DMS53 (cell line): ENCODE measurements at places on chromosomes 2 and 18.

GRCh38 chr2:205959521-205959920 is 126.5 kb downstream of the INO80D start:
- DNase-seq, result no peak

DNA sequence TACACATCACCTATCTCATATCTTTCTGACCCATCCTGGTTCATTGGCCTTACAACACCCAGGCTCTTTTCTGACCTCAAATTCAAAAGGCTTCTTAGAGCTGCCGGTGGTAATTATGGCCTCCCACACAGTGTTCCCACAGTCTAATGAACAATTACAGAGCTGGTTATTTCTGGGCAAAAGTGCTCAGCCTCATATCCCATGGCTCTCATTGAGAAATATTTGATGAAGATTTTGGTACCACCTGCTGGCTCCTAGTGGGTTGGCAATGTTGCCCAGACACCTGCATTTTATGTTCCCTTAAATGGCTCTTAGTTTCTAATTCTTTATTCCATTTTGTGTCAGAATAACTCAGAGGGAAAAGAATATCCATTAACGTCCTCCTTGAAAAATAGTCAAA is 20.1 kb upstream of the SCYGR2 start:
- DNase-seq, result no peak

DNA sequence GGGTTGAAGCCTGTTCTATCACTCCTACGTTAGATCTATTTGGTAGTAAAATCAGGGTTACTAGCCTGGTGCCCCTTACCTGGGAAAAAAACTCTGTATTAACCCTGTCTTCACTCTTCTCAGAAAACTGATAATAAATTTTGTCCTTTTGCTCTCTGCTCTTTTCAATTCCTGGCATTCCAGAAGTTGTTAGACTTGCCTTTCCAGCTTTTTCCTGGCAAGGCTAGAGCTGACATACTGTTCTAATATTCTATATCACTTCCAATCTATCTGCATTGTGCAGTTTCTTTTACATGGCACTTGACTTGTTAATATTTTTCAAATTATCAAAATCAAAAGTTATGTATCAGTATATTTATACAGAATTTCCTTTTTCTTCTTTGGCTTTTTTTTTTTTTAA is 162.2 kb downstream of the FIGN start:
- DNase-seq, result no peak

DNA sequence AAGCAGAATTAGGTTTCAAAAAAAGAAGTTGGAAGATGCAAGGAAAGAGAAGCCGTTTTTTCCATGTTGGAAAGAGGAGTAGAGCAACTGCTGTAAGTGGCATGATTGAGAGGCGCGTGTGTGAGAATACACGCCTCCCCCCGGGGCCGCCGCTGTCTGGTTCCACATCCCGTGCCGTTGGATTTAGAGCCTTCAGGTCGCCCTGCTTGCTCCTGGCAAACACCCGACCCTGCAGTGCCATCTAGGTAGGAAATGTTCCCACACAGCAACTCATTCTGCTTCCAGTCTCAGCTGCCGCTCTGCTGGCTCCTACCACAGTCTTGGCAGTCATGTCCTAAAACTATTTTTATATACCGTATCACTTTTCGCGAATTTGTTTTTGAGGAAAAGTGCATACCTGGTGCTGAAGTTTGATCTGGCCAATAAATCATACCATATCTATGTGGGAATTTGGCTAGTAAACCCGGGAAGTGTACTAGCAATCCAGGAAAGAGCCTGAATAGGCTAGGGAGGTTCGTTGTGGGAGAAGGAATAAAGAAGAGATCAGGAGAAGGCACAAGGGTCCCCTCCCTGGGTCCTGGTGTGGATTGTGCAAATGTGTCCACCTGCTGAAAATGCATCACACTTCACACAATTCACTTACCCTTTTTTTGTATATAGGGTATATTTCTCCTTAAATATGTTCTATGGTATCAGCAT is 372.7 kb downstream of the FBXO15 start:
- peak; percentile 96 for DNase-seq

DNA sequence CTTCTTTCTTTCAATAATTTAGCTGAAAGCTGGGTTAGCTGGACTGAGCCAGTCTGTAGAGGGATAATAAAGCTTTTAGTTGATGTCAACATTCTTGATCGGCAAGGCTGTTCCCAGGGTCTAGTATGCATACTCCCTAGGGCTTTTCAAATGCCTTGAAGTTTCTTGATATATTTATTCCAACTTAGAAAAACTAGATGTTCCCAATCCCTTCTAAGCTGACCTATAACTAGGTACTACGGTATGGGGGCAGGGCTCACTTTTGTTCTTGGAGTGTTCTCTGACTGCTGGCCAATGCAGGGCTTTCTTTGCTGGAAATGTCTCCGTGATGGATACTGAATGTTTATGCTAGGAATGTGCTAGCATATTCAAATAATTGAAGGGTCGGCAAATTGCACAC is 258.6 kb upstream of the TANK start:
- DNase-seq, result no peak

GRCh38 chr2:172829229-172829628 is 93.6 kb downstream of the RAPGEF4 start:
- DNase-seq, result no peak

DNA sequence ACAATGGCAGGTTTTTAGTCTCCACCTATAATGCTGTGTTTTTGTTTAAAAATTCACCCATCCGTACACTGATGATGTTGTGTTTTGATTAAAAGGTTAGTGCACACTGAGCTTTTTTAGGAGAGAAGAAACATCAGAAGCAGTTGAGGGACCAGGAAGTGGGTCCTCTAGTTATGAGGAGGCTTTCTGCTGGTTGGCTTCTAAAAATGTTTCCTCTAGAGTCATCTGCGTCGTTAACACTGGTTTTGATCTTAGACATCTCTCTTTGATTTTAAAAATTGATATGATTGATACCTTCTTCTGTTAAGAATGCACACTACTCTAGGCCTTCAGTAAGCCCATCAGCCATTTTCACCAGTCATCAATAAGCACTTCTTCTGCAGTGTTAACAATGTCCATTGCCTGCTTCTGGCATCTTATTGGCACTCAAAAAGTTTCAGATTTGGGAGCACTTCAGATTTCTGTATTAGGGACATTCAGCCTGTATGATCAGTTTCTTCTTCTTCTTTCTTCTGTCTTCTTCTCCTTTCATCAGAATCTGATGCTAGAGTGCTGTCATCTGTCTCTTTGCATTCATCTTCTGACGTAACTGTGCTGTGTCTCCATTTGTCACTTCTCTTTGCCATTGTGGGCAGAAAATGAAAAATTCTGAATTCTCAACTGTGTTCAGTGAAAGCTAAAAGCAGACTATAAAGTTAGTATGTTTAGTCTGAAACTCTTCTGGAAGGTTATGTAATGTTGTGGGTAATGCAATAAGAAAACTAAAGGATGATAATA is 56.3 kb downstream of the PHLPP1 start:
- DNase-seq, result no peak

DNA sequence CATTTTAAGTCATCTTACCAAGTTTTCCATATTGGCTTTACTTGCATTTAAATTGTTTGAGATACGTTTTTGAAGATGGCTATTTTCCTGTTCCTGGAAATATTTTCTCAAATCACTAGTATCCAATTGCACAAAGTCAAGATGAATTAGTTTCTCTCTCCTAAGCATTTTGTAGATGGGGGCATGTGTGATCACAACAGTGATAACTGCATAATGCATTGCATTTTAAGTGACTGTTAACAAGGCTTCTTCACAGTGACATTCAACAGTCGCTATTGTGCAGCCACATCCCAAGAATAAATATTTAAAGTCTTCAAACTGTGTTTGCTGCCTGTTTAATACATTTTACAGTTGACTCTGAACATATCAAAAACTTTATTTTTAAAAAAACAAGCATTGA is 694.2 kb upstream of the CDH7 start:
- no peak for DNase-seq

- DNase-seq, result no peak
Measured at GRCh38 chr18:69480460-69480859, 79.8 kb downstream of the DOK6 start.

GRCh38 chr18:36706134-36706881 is 122.5 kb downstream of the TPGS2 start:
- no peak for DNase-seq

- DNase-seq, result no peak
Measured at GRCh38 chr2:5664278-5664681, 27.9 kb upstream of the SOX11 start.

GRCh38 chr18:58110398-58110797 is 66.4 kb downstream of the NEDD4L start:
- no peak for DNase-seq

- no peak for DNase-seq
Measured at GRCh38 chr2:104844807-104845551, 8.9 kb upstream of the POU3F3 start.

DNA sequence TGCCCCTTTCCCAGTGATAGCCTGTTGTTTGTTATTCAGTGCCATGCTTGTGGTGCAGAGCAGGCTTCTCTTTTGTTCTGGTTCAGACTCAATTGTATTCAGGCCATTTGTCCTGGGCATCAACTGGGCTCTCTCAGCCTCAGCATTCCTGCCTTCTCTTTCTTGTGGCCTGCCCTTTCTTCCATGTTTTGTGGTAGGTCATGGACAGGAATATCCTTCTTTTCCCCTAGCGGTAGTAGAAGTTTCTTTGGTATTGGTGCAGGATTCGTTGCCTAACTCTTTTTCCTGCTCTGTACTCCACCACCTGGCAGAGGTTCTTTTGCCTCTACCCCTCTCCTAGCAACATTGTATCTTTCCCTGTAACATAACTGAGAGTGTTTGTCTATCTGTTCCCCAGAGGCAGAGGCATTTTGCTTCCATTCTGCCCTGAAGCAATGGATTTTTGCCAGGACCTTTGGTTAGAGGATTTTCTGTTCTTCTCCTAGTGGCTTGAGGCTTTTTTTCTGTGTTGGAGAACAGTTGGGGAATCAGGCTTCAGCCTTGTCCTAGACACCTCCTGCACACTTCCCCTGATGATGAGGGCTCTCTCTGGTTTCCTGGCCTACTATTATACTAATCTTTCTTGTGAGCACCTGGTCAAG is 68.5 kb downstream of the NCOA1 start:
- DNase-seq, result no peak

GRCh38 chr2:33498291-33498956 is 22.0 kb downstream of the RASGRP3 start:
- no peak for DNase-seq

DNA sequence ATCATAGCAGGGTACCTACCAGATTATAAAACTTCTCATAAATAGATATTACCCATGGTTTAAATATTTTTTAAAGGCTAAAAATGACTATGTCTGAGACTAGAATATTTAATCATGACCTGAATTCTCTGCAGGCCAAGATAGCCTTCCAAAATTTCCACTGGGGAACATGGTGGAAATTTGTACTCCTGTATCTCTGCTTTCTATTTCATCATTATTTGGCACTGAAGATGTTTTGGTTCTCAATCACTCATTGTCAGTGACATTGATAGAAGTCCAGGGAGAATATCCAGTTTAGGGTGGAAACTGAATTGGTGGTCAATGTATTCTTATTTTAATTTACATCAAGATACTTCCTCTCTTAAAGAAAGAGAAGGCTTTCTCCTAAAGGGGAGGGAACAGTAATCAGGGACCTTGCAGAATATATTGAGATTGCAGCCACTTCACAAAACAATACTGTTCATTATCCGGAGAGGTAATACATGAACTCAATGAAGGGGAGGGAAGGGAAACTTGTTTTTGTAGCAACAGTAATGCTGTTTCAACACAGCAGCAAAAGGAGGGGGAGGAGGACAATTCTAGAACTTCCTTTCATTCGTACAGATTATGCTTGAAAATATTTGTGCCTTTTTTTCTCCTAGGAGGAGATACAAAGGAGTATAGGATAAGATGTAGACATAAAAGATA is 34.1 kb downstream of the EEF1B2 start:
- DNase-seq, result no peak

GRCh38 chr2:111236025-111236424 is 115.3 kb downstream of the BCL2L11 start:
- DNase-seq, result no peak

DNA sequence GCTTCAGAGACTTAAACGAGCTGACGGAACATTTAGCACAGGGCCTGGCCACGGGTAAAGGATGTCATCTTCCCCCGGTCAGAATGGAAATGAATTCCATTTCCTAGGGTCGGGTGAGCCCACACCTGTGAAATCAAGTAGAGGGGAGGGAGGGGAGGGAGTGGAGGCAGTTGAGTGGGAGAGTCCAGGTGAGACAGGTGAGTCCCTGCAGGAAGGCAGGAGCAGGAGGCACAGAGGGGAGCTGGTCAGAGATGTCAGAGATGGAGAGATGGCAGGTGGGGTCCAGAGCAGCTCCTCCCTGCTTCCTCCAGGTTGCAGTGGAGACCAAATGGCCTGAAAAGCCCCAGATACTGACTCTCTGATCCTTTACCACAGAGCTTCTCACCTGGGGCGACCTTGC is 55.2 kb downstream of the SH3BP4 start:
- DNase-seq, result no peak

DNA sequence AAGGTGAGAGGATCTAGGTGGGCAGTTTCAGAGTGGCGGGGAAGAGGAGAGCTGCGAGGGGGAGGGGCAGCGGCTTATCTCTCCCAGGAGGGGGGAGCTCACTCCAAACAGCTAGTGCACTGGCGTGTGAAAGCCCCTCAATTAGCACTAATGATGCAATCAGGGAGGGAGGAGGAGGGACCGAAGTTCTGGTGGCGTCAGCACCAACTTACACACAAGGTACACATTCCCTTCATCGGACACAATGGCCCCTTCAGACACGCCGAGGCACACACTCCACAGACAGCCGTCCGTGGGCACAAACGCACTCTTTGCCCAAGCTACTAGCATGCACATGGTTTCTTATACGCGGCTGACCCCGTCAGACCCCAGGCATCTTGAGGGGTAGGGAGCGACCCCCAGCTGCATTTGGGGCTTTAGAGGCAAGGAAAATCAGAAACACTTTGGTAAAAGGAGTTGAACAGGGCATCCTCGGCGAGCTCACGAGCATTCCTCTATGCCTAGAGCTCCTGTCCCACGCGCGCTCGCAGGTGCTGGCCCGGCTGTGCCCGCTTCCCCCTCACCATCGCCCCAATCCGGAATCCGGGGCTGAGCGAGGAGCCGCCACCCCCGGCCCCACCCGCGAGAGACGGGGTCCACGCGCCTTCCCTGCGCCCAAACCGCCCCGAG is 868 bp upstream of the PKDCC start:
- DNase-seq, result peak; percentile 49

- peak; percentile 92 for DNase-seq
Measured at GRCh38 chr2:105610576-105611332, 134.0 kb upstream of the NCK2 start.

- DNase-seq, result no peak
Measured at GRCh38 chr2:71831193-71831577, 316.5 kb downstream of the CYP26B1 start.
